Bone marrow (tissue), 2 donors: ENCODE measurements at places on chromosomes 5 and 9.

GRCh38 chr5:133317558-133317957 is 265.7 kb downstream of the HSPA4 start:
- DNase-seq = no peak

DNA sequence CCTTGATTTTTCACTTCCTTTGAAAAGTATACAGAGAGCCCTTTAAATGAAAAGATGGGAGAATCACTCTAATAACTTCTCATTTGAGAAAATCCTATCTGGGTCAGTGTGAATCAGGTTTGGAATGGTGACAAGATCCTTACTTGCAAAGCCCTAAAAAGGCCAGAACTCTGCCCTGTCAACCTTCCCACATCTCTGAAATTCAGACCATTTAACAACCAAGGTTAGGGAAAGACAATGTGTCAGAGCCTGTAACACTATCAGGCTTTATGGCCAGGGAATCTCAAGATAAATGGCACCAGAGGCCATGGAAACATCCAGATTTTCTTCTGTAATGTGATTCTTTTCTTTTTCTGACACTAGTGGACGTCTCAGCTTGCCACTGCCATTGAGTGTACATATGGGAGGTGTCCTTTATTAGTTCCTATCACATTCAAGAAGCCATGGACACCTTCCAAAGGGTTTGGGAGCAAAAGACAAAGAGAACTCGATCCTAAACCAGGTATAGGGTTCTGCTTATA is 165.7 kb upstream of the GPR151 start:
- DNase-seq = no peak

DNA sequence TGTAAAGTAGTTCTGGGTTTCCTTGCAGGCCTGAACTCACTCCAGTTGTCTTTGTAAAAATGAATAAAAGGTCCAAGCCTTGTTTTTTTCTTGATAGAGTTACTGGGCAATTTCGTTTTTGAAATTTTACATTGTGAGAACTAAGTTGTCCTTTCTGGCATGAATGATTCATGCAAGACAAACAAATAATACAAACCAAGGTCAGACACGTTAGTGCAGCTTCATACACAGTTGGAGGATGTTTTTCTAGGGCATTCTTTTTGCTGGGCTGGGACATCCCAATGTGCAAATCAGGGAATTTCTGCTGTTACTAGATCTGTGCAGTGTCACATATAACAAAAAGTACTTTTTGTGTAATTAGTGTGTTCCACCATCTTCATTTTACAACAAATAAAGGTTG is 96.0 kb downstream of the MEGF10 start:
- DNase-seq = no peak

- no peak for DNase-seq
Observed at GRCh38 chr5:66655395-66656324, 59.5 kb downstream of the MAST4 start.

DNA sequence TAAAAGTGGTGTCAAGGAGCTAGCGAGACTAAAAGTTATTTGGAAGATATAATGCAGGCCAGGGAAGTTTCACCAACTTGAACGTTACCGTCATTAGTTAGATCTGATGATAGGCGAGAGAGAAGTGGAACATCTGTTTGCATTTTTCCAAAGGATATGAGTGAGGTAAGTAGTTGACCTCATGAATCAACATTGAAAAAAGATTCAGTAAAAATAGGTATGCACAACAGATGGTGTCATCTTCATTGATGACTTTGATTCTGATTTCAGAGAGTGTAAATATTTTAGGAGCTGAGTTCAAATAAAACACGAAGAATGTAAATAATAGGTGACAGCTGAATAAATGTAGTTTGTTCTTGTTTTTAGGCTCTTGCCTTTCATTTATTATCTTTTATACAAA is 998.9 kb upstream of the CDH6 start:
- DNase-seq = no peak

DNA sequence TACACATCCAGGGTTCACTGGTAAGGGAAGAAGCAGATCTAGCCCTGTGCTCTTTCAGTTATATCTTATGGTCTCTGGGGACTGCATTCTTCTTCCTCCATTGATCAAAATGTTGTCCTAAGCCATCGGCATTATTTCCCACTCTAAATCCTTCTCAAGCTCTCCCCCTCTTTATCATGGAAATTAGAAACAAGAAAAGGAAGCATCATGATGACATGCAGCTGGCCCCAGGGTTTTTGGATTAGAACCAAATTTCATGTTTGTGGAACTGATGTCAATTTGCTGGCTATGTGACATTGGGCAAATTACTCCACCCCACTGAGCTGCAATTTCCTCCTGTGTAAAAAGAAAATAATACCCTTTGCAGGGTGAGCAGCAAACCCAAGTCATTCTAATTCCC is 39.5 kb downstream of the MFAP3 start:
- DNase-seq = no peak

GRCh38 chr5:8700671-8701070 is 831.7 kb downstream of the MTRR start:
- DNase-seq = no peak

- DNase-seq = no peak
Observed at GRCh38 chr9:81559709-81560108, 129.6 kb downstream of the TLE1 start.

DNA sequence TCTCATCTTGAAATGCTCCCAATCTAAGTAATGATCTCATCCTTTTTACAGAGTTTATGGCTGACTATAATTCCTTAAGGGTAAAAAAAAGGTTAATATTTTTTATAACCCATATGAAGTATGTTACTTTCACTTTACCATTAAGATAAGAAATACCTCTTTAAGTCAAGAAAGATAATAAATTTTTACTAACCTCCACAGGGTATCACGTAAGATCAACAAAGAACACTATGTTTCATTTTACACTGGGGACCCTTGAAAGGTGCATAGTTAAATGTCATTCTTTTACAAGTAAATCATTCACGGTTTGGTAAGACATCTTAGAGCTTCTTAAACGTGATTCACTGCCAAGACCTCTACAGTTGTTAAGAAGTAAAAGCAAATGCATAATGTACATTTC is 472.7 kb upstream of the CDH9 start:
- DNase-seq = no peak

DNA sequence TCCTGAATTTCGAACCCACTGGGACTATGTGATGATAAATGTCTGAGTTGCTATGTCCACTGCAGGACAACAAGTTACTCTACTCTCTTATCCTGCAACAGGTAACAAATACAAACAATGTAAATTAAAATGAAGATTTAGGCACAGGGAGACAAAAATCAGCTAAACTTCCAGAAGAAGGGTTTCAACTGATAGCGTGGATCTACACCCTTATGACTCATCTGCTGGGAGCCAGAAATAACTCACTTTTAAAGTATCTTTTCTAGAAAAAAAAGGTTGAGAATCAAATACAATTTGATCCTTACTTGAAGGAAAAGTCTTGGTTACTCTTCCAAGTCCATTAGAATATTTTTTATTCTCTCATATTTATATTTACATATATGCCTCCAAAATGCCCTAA is 21.4 kb downstream of the PJA2 start:
- DNase-seq = no peak

GRCh38 chr5:90096415-90097081 is 313.0 kb downstream of the CETN3 start:
- no peak for DNase-seq

- DNase-seq = no peak
Observed at GRCh38 chr9:135220601-135221575, 133.4 kb downstream of the OLFM1 start.

DNA sequence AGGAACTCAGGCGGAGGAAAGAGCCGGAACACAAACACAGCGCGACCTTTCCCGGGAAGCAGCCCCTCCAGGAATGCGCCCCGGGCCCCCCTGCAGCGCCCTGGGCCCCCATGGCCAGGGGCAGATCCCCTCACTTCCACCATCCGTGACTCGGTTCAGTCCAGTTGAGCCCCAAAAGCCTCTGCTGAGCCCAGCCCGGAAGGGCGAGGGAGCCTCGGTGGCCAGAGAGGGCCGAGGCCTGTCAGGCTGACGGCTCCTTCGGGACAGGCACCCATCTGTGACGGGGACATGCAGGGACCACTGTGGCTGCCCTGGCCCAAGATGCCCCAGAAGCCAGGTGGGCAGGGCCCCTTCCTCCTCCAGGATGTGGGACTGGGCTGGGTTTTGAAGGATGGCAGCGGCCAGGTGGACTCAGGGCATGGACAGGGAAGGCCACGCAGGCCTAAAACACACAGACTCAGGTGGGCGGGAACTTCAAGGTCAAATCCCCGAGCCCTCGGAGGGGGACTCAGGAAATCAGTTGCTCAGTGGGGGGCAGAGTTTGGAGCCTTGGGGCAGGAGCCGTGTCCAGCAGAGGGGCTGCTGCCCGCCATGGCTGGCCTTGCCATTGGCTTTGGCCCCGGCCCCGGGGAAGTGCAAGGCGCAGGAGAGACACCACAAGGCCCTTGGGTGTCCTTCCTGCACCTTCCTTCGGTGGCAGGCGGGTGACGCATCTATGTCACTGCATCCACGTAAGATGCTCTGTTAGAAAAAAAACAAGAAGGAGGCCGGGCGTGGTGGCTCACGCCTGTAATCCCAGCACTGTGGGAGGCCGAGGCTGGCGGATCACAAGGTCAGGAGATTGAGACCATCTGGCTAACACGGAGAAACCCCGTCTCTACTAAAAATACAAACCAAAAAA is 29.7 kb upstream of the ABO start:
- no peak for DNase-seq

DNA sequence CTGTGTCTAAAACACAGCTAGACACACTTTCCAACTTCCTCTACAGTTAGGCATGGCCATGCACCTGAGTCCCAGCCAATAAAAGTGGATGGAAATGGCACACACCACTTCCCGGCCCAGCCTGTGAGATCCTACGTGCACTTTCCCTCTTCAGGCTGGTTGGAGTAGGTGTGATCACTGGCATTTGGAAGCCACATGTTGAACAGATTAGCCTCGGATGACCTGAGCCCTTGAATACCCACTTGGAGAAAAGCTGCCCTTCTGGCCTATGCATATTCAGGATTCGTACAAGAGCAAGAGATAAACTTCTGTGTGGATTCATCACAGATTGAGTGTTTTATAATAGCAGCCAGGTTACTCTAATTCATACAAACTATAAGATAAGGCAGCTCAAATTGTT is 359.0 kb upstream of the SLC30A5 start:
- no peak for DNase-seq

DNA sequence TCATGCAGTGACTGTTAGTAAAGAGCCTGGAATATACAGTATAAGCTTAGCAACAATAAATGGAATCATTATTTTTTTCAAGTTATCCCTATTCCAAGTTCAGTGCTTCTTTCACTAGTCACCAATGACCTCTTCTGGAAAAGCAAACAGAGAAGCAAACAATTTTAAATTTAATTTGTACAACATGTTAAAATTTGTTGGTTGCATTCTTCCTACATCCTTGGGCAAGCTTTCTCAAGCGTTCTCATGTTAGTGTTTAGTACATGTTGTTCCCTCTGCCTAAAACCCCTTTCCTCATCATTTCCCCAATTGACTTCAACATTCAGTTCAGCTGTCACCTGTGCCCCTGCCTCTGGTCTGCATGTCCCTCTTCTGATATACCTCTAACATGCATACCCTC is 123.4 kb downstream of the SEC61B start:
- no peak for DNase-seq

DNA sequence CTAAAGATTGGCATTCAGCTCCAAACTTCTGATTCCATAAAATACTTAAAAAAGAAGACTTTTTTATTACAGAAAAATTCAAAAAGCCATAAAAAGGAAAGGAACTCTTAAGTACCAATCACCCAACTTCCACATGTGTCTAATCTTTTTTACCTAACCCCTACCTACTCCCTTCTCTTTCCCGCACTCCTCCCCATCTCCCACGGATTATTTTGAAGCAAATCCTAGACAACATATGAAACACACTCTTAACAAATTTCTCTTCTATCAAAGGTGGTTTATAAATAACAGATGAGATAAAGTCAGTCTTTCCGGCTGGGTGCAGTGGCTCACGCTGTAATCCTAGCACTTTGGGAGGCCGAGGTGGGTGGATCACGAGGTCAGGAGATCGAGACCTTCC is 5.9 kb upstream of the DENND4C start:
- no peak for DNase-seq

DNA sequence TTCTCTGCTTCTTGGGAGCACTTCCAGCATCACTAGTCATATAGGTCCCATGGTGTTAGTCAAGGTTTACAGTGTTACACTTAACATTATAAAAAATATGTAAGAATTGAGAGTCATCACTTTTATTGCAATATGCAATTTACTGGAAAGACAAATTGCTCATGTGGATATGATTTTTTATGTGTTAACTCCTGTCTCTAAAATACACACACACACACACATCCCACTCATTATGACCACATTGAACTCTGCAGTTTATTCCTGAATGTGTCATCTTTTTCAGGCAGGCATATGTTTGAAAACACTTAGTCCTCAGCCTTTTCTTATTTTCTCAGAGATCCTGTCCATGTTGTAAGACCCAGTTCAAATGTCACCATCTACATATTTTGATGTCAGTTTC is 148.5 kb upstream of the MRPS30 start:
- no peak for DNase-seq

DNA sequence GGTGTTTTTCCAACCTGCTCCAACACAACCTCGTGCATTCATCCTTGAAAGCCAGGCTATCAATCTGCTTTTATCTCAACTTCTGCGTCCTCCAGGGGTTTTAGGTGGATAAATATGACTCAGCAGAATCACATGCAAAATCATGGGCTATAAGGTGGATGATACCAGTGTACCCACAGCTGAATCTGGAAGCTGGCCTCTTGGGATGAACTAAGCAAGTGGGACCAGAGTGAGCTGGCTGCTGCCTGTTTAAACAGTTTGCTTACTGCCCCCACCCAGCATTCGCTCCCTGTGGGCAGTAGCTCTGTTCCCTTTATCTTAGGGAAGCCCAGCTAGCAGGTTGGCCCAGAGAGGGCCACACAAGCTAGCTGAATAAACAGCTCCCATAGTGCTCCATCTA is 194.0 kb downstream of the CRB2 start:
- DNase-seq = no peak

- DNase-seq = no peak
Observed at GRCh38 chr5:156271569-156271968, 55.4 kb upstream of the SGCD start.

DNA sequence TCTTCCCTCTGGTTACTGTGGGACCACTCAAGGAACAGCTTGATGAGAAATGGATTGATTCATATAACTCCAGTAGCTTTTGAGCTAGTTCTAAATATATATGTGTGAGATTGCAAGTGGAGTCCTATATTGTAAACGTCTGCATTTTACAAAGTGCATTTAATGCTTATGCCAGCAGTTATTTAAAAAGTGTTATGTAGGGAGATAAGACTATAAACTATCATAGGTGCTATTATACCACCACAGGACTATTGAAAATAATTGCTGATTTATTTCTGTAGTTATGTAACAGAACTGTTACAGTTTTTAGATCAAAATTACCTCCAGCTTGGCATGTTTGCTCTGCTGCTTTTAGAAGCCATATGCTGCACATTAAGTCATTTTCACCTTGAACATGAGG is 36.2 kb downstream of the PTCD2 start:
- DNase-seq = no peak

DNA sequence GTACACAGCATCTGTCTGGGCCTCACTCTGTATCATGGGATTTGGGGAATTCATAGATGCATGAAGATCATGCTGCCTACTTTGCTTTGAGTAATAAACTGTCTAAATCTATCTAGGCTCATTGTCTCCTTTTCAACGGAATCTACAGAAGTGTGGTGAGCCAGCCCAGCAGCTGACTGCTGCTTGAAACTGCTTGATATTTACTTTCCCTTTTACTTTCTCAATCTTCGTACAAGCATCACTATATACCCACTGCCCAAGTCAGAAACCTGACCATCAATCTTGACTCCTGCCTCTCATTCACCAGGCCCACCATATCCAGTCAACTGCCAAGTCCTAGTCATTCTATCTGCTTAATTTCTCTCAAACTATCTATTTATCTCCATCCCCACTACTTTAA is 142.9 kb downstream of the NR2F1-AS1 start:
- DNase-seq = no peak

- no peak for DNase-seq
Observed at GRCh38 chr9:36832164-36832795, 201.8 kb downstream of the PAX5 start.
